ENCODE measurements at places on chromosomes 3 and 15.

- no peak for DNase-seq
Measured at GRCh38 chr3:114706591-114707232, 412.9 kb downstream of the TIGIT start.

DNA sequence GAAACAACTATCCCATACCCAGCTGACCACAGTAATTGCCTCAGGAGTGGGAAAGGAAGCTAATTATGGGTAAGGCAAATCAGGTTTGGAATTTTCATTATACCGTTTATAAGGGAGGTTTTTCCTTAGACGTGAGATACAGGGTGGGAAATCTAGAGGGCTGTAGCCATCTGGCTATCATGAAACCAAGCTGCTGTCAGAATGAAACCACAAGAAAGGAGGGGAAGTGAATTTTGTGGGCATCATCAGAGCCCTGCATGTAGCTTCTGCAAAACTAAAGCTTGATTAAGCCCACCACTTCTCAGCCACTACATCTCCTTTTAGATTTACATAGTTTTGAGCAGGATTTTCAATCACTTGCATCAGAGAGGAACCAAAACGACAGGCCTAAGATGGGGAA, 893.5 kb downstream of the TUSC7 start:
- no peak for DNase-seq

GRCh38 chr3:9088441-9089353, 125.4 kb upstream of the RAD18 start:
- DNase-seq, result no peak

DNA sequence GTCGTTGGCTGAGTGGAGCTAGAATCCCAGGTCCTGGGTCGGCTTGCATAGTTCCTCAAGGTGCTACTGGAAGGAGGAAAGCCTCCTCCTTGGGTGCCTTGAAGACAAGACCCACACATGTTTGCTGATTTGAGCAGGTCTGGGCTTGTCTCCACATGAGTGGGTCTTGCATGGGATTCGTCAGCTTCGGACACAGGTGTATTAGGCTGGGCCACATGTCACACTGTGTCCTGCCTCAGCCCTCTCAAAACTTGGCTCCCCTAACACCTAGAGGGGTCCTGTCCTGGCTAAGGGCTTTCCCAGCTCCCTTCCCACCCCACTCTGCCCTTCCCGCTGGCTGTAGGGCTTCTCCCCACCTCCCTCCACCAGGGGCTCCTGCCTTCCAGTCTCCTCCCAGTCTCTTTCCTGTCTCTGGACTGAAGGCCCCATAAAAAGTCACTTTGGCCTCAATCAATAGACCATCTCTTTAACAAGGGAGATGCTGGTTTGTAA, 73.0 kb upstream of the ADPGK start:
- DNase-seq, result no peak

GRCh38 chr3:31331278-31331677, 201.4 kb upstream of the STT3B start:
- DNase-seq, result no peak

GRCh38 chr15:101353240-101353639, 58.2 kb upstream of the SNRPA1 start:
- no peak for DNase-seq

- no peak for DNase-seq
Measured at GRCh38 chr15:87345961-87346360, 910.6 kb downstream of the NTRK3 start.
